ENCODE measurements at places on chromosomes 5 and 9.

- no peak for DNase-seq
Measured at GRCh38 chr5:151483647-151484046, 36.2 kb downstream of the SLC36A1 start.

DNA sequence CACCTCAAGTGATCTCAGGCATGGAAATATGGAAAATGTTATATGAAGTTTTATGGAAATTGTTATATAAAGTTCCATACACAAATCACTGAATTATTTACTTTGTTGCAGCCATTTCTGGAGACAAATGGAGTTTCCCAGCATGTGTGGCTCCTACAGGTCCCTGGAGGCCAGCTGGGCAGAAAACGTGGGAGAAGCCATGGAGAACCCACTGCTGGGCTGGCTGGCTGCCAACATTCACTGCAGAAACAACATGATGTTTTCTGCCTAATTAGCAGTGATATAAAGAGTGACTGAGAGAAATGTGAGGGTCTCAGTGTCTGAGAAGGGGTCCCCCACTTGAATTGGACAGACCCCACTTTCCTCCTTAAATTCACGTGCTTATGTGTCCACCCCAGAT is 208.8 kb upstream of the IRX2 start:
- DNase-seq = no peak

DNA sequence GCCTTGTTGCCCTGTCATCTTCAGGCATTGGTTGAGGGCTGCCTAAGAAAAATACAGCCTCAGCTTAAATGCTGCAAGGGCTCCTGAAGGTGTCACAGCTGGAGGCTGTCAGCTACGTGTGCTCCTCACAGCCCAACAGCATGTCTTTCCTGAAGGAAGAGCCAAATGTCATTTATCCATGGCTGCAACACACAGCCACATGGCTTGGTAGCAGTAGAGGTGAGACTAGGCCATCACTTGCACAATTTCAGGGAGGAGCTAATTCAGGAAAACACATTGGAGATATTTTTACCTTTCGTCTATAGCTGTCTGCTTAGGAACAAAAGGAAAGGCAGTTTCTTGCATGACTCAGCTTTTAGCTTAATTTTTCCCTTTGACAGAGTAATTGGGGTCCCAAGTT is 260.7 kb downstream of the SYK start:
- DNase-seq = no peak

- DNase-seq = no peak
Measured at GRCh38 chr5:98917433-98917832, 11.4 kb downstream of the CHD1 start.

DNA sequence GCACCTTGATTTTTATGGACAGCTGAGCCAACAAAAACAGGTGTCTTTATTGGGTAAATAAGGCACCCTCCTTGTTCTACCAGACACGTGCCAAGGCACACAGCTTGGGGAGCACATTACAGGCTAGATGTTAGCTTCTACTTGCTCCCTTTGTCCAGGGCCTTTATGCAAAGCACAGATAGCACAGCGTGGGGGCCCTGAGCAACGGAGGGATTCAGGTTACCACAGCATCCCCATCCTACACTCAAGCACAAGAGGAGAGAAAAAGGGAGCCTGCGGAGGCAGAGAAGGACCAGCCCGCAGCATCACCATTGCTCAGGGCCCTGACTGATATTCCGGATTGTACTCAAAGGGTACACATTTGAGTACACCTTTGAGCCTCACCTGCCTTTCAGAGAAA is 181.7 kb upstream of the KIF2A start:
- DNase-seq = no peak

- no peak for DNase-seq
Measured at GRCh38 chr5:152501294-152501693, 96.2 kb upstream of the NMUR2 start.

DNA sequence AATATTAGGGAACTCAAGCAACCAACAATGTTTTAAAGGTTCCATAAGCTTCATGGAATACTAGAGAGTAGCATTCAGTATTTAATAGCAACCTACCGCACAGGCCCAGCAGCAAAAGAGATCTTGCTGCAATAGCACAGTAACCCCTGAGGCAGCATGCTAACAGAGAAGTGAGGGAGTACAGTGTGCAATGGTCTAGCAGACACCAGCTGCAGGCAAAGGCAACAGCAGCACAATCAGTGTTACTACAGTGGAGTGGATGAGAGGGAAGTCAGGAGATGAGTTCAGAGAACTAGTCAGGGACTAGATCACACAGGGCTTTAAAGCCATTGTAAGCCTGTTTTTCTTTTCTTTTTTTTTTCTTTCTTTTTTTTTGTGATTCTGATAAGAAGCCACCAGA is 2.8 kb downstream of the TICAM2 start:
- no peak for DNase-seq

- DNase-seq = no peak
Measured at GRCh38 chr9:129810788-129811187, 7.8 kb downstream of the TOR1B start.

DNA sequence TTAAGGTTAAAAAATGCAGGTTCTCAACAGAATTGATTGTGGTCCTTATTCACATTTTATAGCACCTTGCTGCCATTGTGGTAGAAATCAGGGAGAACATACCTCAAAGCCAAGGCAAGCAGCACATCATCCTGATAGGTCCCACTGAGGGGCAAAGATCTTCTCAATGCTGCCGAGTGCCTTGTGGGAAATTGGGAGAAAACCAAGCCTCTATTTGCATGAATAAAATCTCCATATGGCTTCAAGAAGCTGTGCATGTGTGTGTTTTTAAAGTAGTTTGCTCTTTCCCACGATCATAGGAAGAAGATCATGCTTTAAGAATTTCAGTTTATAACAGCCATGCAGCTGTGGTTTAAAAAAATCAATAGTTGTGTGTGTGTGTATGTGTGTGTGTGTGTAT is 216.9 kb upstream of the FBXL7 start:
- no peak for DNase-seq

DNA sequence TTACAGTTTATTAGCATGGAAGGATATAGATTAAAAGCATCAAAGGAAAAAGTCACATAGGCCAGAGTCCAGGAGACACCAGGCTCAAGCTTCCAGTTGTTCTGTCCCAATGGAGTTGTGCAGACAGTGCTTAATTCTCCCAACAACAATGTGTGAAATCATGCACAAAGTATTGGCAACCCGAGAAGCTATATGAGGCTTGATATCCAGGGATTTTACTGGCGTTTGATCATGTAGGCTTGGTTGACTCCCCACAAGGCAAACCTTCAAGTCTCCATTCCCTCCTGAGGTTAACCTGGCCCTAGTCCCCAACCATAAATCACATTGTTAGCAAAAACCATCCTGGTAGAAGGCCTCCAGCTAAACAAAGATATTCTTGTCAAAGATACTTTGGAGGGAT is 141.5 kb downstream of the ADAMTS19 start:
- DNase-seq = no peak

GRCh38 chr5:136190904-136191303 is 2.1 kb downstream of the SMIM32 start:
- no peak for DNase-seq

GRCh38 chr9:89426384-89426961 is 71.4 kb downstream of the SEMA4D start:
- DNase-seq = no peak

- no peak for DNase-seq
Measured at GRCh38 chr5:135747824-135748223, 86.6 kb upstream of the SLC25A48 start.

DNA sequence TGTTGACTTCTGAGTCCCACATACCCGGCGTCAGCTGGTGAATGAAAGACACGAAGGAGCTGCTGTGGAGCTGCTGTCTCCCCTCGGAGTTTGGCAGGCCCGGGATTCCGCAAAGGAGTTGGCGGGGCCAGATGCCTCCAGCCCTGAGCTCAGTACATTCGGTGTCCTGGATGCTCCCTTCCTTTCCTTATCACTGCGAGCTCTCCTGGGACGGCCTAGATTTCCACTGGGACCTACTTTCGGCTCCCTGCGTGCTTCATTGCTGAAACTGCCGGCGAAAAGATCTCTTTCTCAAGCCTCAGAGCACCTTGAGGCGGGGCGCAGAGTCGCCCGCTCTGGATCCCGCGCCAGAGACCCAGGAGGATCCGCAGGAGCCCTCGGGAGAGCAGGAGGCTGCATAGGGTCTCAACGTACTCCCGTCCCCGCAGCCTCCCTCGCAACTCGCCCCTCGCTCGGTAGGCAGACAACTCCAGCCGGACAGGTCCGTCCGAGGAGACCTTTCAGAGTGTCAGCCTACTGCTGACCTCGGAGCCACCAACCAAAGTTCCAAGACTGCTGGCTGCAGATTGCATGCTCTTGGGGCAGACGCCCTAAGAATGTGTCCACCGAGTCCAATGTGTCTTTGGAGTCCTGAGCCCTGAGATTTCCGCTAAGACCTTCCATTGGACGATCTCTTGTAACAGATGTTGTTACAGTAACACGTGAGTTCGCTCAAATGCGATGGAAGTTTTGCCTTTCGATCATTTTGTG is 6.1 kb downstream of the ANXA2R start:
- DNase-seq = no peak

DNA sequence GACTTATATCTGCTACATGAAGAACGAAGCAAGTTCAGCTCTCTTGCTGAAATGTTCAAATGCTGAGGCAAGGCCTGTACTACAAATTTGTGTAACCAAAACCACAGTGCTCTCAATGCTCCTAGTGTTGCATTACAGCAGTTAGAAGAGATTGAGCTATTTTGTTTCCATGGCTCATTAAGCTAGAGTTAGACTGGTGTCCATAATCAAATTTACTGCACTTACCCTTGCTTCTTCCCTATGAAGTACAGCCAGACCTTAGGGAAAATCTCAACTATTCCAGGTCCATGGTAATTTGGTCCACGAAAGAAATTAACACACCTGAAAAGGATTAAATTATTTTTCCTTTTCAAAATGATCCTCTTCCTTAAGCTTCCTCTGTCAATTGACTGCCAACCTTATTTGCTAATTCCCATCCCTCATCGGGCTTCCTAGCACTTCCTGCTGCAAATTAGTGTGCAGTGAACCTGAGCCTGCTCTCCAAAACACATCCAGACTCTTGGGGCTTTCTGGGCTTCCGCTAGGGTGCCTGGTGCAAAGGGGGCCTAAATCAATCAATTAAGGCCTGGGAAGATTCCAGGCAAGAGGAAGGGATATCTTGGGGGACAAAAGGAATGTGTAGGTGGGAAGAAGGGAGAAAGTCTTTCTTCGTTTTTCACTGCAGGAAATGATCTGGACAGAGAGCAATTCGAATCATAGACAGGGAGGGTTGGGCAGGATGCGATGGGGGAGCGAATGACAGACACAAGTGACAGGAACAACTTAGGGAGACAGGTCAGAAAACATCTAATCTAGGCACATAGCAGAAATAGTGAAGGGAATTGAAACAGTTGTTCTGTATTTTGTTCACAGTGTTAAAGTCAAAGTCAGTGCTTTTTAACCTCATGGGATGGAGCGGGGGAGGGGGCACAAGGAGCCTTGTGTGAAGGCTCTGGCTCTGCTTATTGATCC is 542.4 kb downstream of the RAB3C start:
- DNase-seq = no peak

DNA sequence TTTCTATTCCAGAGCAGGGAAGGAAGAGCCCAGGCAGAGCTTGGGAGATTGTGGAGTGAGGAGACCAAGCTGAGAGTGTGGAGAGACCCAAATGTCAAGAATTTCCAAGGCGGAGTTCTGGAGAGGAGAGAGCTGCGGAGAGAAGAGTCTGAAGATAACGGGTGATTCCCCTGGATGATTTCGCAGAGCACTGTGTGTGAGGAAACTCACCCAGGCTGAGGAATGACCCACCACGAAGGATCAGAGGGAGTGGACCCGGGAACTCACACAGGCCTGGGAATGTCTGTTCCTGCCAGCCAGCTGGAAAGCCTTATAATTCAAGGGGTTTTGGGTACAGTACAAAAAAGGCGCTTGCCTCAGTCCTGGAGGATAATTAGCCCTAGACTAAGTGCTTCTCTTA is 94.2 kb downstream of the WNK2 start:
- no peak for DNase-seq

GRCh38 chr5:68947986-68948385 is 145.8 kb upstream of the SLC30A5 start:
- no peak for DNase-seq

- DNase-seq = no peak
Measured at GRCh38 chr9:21796768-21797167, 5.7 kb upstream of the MTAP start.

DNA sequence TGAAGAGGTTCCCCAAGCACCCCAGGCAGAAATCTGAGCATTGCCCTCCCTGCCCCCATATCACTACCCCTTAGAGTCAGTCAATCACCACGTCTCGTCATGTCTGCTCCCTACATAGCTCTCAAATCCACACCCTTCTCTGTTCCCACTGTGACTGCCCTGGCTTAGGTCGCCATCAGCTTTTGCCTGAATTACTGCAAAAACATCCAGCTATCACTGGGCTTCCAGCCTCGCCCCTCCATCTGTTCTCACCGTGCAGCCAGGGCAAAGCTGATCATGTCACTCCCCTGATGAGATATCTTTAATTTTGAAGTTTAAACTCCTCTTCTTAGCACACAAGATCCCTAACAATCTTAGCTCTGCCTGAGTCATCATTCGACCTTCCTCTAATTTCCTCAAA is 89.6 kb upstream of the TBC1D2 start:
- no peak for DNase-seq

DNA sequence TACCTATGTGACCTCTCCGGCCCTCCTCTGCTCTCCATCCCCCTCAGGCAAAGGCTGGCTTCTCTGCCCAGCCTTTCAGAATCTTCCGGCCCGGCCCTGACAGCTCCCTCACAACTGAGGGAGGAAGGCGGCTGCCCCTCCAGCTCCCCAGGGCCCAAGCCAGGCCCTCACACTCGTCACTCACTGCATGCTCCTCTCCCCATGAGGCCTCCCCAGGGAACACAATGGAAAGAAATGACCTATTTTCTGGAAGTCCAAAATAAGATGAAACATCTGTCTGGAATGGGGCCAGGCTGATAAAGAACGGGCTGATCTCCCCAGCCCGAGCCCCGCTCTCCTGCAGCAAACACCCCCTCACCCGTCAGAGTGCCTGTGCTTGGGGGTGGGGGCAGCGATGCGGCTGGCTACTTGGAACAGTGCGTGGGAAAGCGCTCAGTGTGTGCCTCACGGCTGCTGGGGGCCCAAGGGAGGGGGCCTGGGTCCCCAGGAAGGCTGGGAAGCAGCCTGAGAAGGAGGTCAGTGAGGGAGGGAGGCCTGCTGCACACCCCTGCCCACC is 11.3 kb downstream of the PDGFRB start:
- no peak for DNase-seq

- no peak for DNase-seq
Measured at GRCh38 chr5:465591-466403, 22.8 kb downstream of the EXOC3 start.

DNA sequence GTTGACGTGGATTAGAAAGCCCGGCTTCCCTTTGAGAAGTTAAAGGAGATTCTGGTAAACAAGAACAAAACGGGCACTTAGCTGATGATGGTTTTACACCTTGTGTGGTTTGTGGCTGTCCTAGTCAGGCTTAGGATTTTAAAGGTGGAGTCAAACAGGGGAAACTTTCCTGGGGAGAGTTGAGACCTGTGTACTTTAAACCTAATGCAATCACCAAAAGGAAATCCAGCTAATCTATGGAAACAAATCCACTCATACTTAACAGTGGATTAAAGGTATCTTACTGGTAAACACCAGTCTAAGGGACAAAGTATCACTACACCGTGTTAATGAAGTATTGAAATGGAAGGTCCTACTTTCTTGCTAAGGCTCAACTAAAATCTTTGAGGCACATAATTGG is 150.3 kb upstream of the PCA3 start:
- DNase-seq = no peak
